Spinal cord (tissue), 10 donors: ENCODE measurements at places on chromosomes 2 and 18. TPM values are rescaled to one million over a fixed set of nuclear protein-coding genes. Genes with fewer than 3 reads are reported as not detected.

- peak; percentile 96 for DNase-seq
Observed at GRCh38 chr2:69724540-69725159, 17.3 kb upstream of the ANXA4 start.

GRCh38 chr2:126877861-126878565, 20.7 kb upstream of the TEX51 start:
- DNase-seq = no peak

GRCh38 chr2:150624001-150624401, 136.5 kb upstream of the RND3 start:
- peak; percentile 80 for DNase-seq

GRCh38 chr2:23399674-23400261, 14.8 kb downstream of the KLHL29 start:
- no peak for DNase-seq

DNA sequence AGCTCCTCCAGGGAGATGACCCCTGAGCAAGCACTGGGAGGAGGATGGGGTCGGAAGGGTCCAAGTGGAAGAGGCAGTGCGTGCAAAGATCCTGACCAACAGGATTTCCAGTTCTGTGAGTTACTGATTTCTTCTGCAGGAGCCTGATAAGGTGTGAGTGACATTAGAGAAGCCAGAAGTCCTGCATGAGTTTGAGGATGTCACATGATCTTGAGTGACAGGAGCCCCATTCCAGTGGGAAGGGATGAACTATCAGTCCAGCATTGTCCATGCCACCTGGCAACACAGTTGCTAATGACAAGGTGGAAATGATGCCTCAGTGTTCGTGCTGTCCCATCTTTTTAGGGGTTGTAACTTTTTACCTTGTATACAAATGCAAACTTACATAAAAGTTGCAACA, 285.1 kb upstream of the HDAC4 start:
- DNase-seq = no peak

DNA sequence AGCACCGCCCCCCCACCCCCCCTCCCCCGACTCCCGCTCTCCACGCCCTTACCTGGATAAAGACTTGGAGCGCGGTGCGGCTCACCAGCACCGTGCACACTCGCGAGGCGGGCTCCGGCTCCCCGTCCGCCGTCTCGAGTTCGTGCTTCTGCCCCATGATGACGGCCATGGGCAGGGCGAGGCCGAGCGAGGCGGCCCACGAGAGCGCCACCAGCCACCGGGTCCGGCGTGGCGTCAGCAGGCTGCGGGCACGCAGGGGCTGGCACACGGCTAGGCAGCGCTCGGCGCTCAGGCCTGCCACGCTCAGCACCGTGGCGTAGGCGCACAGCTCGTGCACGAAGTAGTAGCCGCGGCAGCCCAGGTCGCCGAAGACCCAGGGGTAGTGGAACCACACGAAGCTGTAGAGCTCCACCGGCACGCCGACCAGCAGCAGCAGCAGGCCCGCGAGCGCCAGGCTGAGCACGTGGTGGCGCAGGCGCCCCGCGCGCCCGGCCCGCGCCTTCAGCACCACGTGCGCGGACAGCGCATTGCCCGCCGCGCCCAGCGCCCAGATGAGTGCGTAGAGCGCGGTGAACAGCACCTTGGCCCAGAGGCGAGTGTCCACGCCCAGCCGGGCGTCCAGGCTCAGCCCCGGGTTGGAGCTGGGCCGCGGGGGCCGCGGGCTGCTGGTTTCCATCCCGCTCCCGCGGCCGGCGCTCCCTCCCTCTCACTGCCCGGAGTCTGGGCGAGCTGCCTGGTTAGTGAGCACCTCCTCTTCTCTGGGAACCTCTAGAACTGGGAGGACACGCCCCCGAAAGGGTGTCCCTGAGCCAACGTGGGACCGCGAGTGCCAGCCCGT, at the start of gene NTSR2:
NTSR2 (minus strand) TSS at position 742 of the 838 bp plus-strand sequence; CDS start at position 676, 66 bp downstream.
- DNase-seq = peak; percentile 75

GRCh38 chr2:72605836-72606442, 219.9 kb downstream of the EXOC6B start:
- no peak for DNase-seq

- DNase-seq = no peak
Observed at GRCh38 chr2:210559182-210559581, 2.8 kb downstream of the CPS1 start.

DNA sequence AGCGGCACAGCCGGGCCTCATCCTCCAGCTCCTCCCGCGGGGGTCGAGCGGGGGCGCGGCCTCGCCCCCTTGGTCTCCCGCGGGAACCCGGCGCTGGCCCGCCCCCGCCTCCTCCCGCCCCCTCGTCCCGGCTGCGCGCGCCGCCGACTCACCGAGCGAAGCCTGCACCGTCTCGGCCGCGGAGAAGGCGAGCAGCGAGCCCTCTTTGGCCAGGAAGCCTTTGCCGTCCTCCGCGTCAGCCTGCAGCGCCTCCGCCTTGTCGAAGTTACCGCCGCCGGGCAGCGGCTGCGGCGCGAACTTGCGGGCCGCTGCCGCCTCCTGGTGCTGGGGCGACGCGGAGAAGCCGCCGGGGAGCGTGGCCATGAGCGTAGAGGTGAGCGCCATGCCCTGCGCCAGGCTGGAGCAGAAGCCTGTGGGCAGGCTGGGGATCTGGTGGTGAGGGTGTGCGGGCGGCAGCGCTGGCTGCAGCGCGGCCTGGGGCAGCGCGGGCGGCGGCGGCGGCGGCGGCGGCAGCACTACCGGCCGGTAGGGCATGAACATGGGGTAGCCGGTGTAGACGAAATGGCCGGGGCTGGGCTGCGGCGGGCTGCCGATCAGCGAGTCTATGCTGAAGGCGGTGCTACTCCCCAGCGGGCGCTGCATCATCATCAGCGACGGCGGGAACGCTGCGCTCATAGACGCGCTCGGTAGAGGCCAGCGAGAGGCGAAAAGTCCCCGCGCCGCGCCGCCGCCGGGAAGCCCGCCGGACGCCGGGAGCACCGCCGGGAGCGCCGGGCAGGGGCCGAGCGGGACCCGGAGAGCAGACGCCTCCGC, 683 bp downstream of the GBX2 start:
- no peak for DNase-seq

GRCh38 chr2:44246436-44246835, 28.8 kb upstream of the SLC3A1 start:
- DNase-seq = no peak

DNA sequence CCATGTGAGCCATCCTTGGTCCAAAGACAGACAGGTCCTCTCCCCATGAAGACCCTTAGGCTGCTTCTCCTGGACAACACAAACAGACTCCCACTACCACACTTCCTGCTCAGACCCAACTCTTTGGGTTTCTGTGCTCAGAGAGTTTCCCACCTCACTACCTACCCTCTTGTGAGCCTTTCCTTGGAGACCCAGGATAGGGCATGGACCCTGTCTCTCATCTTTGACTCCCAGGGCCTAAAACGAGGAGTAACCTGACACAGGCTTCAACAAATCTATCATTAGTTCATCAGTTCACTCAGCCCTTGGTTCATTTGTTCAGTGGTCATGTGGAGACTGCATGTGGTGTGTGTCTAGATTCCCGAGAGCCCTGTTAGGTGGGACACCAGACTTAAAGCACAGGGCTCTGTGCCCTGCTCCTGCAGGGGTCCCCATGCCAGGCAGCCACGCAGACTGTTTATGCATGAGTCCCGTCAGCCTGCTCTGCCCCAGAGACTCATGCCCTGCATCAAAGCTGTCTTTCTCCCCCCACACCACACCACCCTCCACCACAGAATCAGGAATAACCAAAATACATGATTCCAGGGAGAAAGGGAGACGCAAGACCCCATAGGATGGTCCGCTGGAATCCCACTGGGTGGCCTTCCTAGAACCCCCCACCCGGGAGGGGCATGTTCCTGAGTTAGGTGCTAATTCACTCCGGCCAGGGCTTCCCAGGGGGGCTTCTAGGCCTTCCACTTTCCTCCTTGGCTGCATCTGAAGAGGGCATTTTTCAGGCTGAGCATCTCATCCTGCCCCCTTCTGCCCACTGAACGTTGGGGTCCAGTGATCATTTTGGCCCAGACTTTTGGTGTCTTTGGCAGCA, 100.2 kb upstream of the TEX51 start:
- DNase-seq = no peak

GRCh38 chr2:197647961-197648690, 27.3 kb downstream of the RFTN2 start:
- DNase-seq = no peak

GRCh38 chr2:194867328-194867727, 789.7 kb upstream of the SLC39A10 start:
- DNase-seq = no peak

DNA sequence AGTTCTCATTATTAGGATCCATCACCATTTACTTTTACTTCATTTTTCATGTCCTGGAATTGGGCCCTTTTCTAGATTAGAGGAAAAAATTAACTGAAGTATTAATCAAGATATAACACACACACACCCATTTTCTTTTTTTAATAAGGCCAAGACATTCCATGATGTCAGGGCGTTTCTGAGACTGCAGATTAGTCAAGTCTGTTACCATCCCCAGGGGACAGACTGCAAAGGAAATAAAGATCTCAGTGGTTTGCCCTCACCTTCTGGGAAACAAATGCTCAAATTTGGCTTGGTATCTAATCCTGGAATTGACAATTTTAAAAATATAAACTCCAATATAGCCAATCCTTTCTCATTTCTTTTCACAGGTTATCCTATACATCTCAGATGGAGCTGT, 27.4 kb downstream of the RMP24 start:
- DNase-seq = no peak

- no peak for DNase-seq
Observed at GRCh38 chr2:209940936-209941335, 61.5 kb upstream of the RPE start.

DNA sequence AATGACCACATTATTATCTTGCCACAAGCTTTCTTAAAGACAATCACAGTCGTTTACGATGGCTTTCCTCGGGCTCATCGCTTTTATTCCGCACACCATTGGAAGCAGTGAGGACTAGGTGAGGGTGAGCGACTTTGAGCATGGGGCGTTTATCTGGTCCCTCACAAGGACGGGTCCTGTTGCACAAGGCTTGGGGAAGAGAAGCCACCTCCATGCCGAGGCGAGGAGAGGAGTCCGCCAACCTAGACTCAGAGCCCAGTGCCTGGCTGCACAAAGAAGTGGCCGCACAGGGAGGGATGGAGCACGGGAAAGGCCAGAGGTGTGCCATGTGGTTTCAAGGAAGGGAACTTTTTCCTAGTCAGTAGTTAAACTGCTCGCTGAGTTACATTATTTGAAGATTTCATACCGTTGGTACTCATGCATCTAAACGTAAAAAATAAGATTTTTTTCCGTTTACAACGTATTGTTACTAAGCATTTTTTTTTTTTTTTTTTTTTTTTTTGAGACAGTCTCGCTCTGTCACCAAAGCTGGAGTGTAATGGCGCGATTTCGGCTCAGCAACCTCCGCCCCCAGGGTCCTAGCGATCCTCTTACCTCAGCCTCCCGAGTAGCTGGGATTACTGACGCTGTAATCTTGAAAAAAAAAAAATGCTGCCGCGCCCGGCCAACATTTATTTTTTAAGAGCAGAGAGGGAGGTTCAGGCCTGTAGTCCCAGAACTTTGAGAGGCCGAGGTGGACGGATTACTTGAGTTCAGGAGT, 849 bp upstream of the CYP27C1 start:
- peak; percentile 15 for DNase-seq

DNA sequence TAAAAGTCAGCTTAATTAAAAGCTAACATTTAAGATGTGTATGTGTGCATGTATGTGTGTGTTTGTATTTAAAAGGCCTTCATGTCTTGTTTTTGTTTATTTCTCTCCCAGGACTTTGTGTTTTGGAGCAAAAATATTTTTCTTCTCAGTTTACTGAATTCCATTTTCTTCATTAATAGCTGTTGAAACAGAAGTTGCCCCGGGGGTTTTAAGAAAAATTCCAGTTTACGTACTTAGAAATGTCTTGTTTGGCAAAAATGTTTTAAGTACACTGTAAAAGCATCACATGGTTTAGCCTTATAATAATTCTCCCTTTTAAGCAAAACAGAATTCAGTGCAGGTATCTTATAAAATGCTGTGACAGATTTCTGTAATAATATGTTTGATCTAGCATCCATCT, 1233.0 kb upstream of the NRXN1 start:
- no peak for DNase-seq

- no peak for DNase-seq
Observed at GRCh38 chr18:73479477-73479876, 611.7 kb upstream of the NETO1 start.

DNA sequence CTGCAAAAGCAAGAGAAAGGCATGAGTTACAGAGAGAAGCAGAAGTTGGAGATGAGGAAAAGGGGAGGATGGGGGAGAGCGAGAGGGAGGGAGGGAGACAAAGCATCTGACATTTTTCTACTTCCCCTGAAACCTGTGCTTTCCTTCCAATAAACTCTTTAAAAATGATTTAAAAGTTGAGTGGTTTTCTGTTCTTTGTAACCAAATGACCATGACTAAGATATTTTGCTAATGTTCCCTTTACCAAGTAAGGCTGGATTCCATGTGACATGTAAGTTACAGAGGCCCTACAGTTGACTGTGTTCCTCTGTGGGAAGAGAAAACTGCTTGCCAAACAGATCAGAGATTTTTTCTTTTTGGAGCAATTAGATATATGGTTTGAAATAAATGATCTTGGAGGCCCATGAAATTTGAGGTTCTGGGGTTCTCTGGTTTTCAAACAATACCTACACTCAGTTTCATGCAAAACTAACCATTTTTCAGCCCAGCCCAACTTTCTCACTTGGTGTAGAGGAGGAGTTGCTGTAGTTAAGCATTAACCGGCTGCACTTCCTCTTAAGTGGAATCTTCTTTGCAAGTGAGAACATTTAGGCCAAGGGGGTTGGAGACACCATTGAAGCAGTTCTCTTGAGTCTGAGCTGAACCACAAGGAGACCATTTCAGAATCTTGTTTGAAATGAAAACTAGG, 34.5 kb downstream of the INSIG2 start:
- no peak for DNase-seq

DNA sequence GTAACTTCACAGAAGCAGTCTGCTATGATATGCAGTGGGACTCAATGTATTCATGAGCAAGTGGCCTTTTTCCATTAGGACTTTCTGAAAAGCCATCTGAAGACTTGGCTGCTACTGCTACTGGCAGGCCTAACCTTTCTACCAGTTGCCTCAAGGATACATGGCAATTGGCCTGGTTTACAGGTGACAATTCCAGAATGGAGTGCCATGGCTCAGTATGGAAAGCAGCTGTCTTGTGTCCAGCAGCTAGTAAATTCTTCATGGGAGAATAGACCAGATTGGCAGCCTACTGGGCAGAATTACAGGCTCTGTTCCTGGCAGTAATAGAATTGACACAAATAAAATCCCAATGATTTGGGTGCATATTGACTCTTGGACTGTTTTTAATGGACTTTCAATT, 12.6 kb upstream of the TMX3 start:
- no peak for DNase-seq

RAB17 gene
- total RNA-seq = 1.1 TPM

ANKRD53 gene
- total RNA-seq = 2.5 TPM

PTH2R gene
- 0.99 TPM for total RNA-seq

CLIP4 gene
- 23.7 TPM for total RNA-seq

STK17B gene
- 10.7 TPM for total RNA-seq

TTL gene
- total RNA-seq = 84.9 TPM

CELF4 gene
- total RNA-seq = 46.2 TPM

TMEM169 gene
- total RNA-seq = 18.5 TPM

POTEF gene
- total RNA-seq = 0.17 TPM

IL36RN gene
- 0.11 TPM for total RNA-seq

FNDC4 gene
- 42.5 TPM for total RNA-seq

TRIM43 gene
- not detected for total RNA-seq
